Psoas muscle (tissue), 8 donors: ENCODE measurements at places on chromosomes 13 and 19.

GRCh38 chr13:81381560-81381959, 1040.6 kb upstream of the SPRY2 start:
- no peak for DNase-seq

GRCh38 chr13:42048684-42049453, 421 bp downstream of the DGKH start:
- peak; percentile 86 for DNase-seq

- no peak for DNase-seq
Measured at GRCh38 chr19:31055454-31055853, 293.8 kb downstream of the TSHZ3 start.

DNA sequence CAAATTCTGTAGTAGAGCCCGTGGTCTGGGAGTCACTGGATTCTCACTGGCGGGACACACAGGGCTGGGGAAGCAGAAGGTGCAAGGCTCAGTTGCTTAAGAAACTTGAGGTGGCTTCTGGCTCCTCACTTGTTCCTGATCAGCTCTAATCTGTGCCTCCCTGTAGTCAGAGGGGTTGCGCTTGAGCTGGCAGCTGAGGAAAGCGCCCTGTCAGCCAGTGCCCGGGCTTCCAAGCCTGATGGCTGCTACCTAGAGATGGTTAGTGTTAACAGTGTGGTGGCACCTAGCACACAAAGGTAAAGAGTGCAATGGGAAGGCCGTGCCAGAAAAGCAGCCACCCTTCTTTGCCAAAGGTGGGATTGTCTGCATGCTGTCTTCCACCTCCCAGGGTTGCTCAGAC, 8.8 kb downstream of the HNRNPM start:
- DNase-seq, result no peak

- no peak for DNase-seq
Measured at GRCh38 chr19:2309734-2310362, 1.9 kb upstream of the LINGO3 start.

- no peak for DNase-seq
Measured at GRCh38 chr13:98462241-98462882, 114.5 kb downstream of the STK24 start.

GRCh38 chr19:48859711-48860572, 8.5 kb downstream of the PLEKHA4 start:
- DNase-seq, result no peak

DNA sequence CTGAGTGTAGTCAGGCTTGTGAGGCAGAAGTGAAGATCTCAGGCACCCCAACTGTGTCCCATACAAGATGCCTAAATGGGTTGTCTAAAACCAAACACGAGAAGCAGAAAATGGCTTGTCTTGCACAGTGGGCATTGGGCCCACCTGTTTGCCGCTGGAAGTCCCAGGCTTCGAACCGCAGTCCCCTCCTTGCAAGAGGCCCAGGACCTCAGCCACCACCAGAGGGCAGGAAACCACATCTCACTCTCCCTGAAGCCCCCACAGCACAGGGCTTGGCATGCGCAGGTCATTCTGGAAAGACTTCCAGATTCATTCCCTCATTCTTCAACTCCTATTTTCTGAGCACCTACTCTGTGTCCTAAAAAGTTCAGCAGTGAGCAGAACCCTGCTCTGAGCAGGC, 973.7 kb downstream of the UQCRFS1 start:
- no peak for DNase-seq

DNA sequence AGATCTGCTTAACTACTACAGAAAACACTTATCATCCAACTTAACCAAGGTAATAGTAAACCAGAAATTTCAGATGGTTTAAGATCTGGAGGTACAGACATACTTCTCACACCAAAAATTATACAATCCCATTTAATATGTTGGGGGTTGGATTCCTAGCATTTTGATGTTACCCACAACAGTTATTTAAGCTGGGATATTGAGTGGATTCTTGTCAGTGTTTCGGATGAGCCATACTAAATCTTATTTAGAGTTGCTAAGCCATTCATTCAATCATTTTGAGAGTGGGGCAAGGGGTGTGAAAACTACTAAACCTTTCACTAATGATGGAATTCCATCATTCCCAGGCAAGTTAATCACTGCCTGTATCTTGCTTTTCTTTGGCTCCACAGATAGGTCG, 40.6 kb downstream of the KATNAL1 start:
- no peak for DNase-seq

DNA sequence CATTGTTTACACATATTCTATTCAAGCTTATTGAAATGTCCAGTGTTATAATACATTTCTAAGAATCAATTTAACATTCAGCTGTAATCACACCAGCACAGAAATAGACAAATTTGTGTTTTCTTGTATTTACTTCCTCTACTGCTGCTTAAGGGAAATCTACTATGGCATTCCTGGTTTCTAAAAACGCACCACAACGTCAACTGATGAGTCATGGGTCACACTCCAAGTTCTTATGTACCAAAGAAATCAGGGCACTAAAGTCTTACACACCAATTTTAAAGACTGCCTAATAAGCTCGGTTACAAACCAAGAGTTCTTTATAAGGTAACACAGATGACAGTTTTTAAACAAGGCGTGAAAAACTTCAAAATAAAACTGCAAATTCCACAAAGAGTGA, 13.2 kb downstream of the LNX2 start:
- DNase-seq, result no peak

- no peak for DNase-seq
Measured at GRCh38 chr13:67664502-67664901, 434.4 kb upstream of the PCDH9 start.

- no peak for DNase-seq
Measured at GRCh38 chr13:110233951-110234280, 73.0 kb downstream of the COL4A1 start.

DNA sequence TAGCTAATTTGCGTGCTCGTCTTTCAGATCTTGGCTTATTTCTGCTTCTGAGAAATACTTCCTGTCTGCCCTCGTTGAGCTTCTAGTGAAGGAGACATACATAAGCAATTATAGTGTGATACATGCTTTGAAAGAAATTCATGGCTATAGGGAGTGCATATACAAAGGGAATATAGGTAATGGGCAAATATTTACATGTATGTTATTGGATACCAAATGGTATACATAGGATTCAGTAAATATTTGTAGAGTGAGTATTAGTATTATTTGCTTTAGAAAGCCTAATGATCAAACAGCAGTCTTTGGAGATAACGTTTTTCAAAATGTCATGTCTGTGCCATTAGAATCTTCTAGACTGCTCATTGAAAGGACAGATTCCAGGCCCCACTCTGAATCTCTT, 5.2 kb downstream of the BRCA2 start:
- no peak for DNase-seq

DNA sequence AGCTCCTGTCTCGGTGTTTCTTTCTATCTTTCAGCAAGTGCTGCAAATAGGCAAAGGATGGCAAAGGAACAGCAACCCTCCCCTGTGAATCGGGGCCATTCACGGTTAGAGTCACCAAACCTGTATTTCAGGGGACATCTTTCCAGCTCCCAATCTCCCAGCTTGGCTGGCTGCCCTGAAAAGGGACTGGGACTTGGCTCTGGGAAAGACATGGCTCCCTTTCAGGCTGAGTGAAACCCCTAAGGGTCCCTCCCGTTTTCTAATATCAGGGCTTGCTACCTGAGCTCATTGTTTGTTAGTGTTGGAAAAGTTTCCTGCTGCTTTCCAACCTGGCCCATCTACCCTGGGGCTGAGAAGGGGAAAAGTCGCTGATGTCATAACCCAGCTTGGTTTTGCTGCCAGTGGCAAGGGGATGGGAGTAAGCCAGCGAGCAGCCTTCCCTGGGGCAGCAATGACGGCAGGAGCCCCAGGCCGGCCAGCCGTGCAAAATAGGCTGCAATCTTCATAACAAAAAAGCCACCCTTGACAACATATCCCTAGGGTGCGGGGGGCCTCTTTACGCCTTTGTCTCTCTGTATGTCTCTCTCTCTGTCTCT, 29.9 kb downstream of the SERP2 start:
- no peak for DNase-seq

GRCh38 chr13:45361596-45362206, 20.7 kb upstream of the TPT1 start:
- DNase-seq, result no peak

DNA sequence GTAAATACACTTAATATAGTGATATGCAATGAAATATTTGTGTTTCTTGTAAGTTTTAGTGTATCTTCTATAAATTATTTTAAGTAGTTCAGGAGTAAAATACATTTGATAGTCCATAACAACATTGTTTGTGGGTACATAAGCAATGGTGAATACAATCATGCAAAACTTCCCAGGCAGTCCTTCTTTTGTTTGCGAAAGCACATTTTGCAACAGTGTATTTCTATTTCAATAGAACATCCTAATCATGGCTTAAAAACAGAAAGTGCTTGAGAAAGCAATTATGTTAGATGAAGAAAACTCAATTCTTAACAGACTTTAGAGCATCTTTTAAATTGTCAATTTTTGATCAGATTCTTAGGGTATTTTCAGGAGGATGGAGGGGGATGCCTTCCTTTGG, 155.6 kb downstream of the POSTN start:
- no peak for DNase-seq

DNA sequence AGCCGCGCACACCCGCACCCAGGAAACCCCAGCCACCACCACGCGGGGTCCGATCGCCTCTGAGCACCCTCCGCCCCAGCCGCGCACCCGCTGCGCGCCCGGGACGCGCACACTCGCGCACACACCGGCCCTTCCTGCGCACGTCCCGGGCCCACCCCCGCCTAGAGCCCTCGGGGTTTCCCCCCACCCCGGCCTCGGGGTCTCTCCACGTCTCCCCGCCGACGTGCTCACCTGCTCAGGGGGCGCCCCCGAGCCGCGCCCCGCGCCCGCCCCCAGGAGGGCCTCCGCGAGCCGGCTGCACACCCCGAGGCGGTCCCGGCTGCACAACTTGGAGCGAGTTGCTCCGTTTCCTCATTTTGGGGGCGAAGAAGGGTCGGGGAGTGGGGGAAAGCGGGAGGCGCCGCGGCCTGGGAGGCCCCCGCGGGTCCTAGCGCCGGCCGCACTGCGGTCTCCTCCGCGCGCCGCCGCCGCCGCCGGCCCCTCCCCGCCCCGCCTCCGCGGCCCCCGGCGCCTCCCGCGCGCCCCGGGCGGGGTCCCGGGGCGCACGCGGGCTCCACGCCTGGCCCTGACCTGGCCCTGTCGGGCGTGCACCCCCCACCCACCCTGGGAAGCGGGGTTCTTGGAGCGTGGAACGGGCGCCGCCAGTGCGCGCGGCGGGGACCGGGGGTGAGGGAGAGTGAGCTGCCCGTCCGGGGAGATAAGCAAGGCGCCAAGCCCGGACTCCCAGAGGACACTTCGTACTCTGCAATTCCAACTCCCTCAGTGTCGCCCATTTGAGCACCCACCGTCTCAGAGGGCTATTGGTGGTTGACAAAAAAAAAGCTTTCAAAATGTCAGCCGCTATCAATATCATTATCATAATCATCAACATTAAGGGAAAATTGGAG, at the start of gene MATK:
MATK (minus strand) TSS at position 444 of the 887 bp plus-strand sequence. CDS start 1,246 bp downstream, outside the sequence.
- no peak for DNase-seq

DNA sequence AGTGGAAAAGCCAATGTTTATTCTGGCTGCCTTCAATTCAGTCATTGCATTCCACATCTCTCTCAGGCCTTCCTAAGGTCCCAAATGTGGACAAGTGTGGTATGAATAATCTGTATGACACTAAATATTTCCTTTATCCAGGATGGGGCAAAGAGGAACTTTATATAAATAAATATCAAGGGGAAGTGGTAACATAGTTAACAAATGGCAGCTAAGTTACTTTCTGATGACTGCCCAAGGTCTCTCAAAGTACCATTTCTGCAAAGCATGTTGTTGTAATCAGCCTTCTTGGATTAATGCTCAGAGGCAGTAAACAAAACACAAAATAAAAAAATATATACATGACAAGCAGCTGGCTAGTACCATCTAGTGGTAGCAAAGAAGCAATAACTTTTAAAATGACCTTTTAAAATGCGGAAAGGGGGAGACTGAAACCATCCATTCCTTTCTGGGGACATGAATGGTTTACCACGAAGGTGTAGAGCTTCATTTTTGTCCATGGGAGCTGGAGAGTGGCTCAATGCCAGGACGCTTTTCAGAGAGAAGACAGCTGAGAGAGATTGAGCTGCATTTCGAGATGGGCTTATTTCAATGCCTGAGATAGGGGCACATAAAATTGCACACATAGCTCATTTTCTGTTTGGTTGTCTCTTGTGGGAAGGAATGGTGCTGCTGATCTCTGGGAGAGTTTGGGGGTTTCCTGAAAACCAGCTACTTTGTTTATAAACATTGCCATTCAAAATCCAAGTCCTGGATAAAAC, 259.2 kb downstream of the RFC3 start:
- DNase-seq, result no peak

GRCh38 chr19:5553892-5554291, 13.9 kb downstream of the TINCR start:
- no peak for DNase-seq

GRCh38 chr19:47230054-47230920, 712 bp downstream of the BBC3 start:
- peak; percentile 89 for DNase-seq

GRCh38 chr19:1453525-1454364, 3.8 kb downstream of the APC2 start:
- DNase-seq, result peak; percentile 61

- peak; percentile 58 for DNase-seq
Measured at GRCh38 chr19:37931881-37932655, 25.1 kb downstream of the SIPA1L3 start.

DNA sequence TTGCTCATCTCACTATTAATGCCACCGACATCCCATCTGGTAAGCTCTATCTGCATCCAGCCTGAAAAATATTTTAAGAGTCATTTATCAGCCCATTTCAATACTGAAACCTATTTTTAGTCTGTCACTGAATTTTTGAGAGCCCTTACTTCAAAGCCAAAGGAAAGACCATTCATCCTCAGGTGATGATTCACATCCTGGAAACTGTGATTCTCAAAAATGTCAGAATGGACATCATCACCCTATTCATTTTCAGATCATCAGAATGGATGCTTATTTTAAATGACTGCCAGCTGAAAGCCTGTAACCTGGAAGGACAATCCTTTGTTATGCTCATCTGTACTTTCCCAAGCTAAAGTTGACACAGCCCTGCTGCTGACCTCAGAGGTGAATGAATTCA, 27.0 kb downstream of the TNFSF11 start:
- DNase-seq, result no peak

DNA sequence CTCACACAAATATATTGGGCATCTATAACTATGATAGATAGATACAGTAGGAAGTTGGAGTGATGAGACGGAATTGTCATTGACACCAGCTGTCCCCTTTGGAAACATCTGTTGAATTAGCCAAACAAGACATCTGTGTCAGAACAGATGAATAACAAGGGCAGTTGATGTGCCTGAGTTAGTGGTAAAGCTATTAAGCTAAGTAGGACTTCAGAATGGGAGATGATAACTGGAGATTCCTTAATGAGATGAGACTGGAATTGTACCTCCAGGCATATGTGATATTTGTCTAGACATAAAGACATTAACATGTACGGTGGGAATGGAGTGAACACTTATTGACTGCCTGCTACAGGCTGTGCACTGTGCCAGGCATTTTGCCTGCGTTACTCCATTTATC, 78.7 kb downstream of the MBNL2 start:
- no peak for DNase-seq
